ENCODE measurements at places on chromosomes 6 and 20.

DNA sequence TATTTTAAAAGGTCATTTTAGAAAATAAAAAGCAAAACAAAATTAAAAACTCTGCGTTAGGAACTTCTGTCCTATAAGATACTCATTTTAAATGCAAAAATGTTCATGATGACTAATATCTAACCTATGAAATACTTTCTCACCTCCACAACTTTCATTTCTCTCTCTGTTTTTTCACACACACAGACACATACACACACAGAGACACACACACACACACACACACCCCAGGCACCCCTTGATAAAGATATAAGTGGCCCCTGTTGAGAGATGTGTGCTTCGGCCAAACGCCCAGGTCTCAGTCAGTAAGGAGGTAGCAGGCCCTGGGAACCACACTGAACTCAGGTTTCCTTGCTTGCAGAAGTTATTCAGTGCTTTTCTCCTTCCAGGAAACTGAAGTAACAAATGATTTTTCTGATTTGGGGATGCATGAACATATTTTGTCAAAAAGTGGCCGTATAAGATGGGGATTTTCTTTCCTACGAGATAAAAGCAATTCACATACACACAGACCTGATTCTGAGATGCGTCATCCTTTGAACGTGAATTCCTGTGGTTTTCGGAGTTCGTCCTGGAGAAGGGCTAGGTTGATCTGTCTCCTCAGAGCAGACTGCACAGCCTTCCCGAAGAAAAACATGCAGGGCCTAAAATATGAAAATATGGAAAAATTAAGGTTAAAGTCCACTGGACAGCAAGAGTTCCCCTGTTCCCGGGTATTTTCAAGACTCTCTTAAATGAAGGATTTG is 306.8 kb upstream of the FOXQ1 start:
- DNase-seq: no peak

DNA sequence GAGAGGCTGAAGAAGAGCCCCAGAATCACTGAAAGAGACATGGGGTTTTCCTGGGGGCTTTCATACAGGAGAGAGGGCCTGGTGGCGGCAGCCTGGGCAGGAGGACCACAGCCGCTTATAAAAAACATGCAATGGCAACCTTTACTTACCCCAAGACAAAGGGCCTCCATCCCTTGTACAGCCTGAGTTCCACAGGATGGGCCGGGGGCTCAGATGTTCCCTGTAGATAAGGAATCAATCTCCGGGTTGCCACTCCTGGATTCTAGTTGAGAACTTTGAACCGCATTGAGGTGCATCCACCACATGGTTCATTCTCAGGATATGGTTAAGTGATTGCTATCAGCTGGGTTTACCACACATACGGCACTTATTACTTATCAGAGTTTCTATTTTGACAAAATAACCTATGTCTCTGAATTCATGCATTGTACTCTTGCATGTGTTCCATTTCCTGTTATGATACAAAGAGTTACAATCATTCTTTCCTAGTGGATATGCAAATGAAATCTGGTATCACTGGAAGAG is 677.6 kb downstream of the KIF16B start:
- DNase-seq: no peak

DNA sequence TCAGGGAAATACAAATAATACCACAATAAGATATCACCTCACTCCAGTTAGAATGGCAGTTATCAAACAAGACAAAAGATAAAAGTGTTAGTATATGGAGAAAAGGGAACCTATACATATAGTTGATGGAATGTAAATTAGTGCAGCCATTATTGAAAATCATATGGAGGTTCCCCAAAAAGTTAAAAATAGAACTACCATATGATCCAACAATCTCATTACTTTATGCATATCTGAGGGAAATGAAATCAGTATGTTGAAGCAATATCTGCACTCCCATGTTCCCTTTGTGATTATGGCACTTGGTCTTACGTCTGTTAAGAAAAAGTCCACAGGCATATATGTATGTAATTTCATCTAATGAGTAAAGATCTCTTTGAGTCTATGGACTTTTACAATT is 96.9 kb downstream of the STXBP5 start:
- DNase-seq: no peak

DNA sequence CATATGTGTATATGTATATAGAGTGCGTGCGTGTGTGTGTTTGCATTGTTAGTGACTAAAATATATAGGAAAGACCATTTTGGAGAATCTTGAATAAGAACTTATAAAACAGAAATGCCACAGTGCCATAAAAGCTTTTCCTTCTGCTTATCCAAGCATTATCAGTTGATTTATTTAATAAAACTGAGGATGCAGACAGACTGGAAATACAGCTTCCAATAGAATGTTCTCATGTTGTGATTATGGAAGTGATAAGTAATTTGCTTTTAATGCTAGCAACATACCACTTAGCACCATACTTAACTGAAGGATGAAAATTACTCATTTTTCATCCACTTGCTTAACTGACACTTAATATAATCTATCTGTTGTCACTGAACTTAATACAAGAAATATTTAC is 820.1 kb downstream of the TFAP2A start:
- DNase-seq: no peak

DNA sequence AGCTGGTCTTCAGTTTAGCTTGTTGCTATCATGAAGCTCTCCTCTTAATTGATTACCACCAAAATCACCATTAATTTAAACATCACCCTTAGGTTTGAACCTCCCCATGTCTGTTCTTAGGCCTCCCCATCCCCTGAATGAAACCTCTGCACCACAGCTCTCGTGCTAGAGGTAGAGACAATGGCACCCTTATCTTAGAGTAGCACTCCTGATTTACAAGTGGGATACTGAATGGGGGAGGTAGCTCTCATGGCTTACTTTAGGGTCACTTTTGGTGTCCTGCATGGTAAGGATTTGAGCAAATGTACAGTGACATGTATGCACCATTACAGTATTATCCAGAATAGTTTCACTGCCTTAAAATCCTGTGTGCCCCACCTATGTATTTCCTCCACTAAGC is 115.6 kb upstream of the ADTRP start:
- DNase-seq: no peak

DNA sequence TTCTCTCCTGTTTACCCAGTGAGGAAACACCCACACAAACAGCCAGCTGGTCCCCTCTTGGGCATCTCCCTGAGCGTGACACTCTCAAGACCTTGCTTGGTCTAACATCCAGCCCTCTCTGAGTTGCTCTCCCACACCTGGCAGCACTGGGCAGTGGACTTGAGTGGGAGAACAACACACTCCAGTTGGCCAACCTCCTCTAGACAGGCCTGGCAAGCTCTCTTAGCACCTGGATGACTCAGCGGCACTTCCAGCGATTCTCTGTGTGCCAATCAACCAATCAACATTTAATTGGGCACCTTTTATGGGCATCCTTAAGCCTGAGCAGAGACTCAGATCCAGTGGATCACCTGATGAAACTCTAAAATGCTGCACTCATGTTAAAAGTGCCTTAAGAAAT is 76.6 kb upstream of the QKI start:
- DNase-seq: no peak

DNA sequence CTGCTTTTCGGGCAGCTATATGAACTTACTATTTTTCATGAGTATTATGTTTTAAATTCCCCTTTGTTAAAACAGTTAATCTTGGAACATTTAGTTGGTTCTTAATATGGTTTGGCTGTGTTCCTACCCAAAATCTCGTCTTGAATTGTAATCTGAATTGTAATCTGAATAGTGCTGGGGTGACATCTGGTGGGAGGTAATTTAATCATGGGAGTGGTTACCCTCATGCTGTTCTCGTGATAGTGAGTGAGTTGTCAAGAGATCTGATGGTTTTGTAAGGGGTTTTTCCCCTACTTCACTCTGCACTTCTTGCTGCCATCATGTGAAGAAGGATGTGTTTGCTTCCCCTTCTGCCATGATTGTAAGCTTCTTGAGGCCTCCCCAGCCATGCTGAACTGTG is 305.4 kb upstream of the MAP3K7 start:
- DNase-seq: no peak

DNA sequence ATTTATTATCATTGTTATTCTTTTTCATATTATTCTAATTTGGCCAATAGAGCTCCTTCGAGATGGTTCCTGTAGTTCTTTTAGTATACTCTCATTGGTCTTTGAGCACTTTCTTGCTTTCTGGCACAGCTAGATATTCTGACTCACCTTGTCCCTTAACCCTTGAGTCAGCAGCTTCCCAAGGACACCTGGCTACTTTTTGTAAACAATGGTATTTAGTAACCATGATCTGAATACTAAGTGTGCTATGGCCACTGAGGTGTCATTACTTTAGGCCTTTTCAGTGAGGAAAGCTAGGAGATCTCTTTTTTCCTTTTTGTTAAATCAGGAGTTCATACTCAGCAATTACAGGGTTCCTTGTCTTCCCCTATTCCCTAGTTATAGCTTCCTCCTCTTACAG is 126.5 kb upstream of the CITED2 start:
- DNase-seq: no peak

- DNase-seq: no peak
Measured at GRCh38 chr6:24053057-24053456, 73.0 kb upstream of the NRSN1 start.

GRCh38 chr6:143592335-143592734 is 80.8 kb upstream of the FUCA2 start:
- no peak for DNase-seq

DNA sequence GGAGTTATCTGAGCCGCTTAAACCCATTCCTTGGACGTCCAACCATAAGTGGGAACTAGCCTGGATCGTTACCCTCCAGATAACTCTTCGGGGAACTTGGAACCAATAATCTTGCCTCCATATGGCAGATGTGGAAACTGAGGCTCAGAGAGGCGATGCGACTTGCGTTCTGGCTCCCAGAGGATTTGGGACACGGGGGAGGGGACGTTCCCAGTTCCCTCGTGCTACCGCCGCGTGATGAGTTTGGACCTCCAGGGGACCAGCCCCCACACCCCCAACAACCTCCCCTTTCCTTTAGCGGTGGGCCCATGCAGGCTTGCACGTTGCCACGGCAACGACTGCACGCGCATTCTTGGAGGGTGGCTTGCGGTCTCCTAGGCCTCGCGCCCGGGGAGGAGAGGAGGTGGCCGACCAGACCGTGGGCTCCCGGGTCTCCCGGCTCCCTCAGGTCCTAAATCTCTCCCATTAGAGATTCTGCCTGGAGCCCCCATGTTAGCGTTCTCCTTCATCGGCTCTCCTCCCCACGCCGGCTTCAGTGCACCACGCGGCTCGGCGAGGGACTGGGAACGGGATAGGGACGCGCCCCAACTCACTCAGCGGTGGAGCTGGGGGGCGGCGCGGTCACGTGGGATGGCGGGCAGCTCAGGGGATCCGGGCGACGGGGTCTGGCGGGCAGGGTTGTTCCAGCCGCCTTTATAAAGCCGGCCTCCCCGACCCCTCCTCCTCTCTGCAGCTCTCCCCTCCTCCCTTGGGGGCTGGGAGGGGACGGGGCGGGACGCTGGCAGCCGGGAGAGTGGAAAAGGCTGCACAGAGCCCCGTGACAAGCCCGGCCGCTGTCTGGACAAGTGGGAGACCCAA is at the start of gene PLTP:
TSS of gene PLTP (minus strand) at position 670 of the 858 bp plus-strand sequence. CDS start 703 bp downstream, outside the sequence.
- peak; percentile 77 for DNase-seq

DNA sequence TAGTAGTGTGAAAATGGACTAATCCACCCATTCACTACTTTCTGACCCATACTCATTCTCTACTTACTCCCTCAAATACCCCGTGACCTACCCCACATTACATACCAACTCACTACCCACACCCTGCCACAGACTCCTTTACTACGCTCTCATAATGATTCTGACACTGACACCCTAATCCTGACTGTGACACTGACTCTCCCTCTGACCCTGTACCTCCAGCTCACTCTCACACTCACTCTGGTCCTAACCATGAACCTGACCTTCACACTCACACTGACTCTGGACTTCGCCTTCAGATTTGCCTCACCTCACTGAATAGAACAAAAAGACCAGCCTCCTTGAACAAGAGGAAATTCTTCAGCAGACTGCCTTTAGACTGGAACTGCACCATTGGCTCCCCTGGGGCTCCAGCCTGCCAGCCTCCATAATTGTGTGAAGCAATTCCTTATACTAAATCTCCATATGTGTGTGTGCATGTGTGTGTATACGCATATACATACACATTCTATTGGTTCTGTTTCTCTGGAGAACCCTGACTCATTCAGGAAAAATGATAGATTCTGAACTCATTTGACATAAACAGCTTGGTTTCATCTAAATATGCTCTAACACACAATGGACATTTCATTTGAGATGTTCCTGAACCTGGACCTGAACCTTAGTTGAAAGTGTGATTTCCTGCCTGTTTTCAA is 10.5 kb upstream of the ZNF343 start:
- no peak for DNase-seq

DNA sequence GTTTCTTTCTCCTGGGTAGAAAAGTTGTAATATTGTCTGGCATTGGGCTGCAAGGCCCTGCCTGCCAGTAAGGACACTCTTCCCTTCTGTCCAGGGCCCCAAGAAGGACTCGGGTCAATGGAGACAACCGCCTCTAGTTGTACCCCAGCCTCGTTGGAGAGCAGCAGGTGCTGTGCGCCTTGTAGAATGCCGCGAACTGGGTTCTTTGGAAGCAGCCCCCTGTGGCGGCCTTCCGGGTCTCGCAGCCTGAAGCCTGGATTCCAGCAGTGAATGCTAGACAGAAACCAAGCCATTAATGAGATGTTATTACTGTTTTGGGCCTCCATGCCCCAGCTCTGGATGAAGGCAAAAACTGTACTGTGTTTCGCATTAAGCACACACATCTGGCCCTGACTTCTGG is 37.0 kb downstream of the PLCG1 start:
- DNase-seq: no peak

- DNase-seq: no peak
Measured at GRCh38 chr20:54174457-54175175, 830 bp upstream of the CYP24A1 start.

- DNase-seq: no peak
Measured at GRCh38 chr6:121201105-121201504, 133.2 kb downstream of the TBC1D32 start.

- no peak for DNase-seq
Measured at GRCh38 chr6:149924206-149924932, 1.4 kb upstream of the RAET1G start.

DNA sequence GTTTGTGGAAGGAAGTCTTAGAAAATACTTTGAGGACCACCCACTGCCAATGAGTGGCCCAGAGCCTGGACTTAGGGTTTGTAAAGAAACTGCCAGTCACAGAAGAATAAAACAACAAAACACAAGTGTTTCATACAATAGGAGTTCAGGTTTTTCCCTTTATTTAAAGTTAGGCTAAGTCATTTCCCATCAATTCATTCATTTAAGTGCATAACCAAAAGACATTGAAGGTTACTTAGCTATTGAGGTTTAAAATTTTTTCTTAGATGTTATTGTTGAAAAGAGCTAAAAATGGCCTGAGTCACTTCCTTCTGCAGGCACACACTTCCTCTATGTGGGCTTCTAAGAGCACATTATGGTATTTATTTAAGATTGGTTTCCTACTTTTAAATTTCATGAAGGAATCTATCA is 54.2 kb downstream of the ARMC2 start:
- no peak for DNase-seq

DNA sequence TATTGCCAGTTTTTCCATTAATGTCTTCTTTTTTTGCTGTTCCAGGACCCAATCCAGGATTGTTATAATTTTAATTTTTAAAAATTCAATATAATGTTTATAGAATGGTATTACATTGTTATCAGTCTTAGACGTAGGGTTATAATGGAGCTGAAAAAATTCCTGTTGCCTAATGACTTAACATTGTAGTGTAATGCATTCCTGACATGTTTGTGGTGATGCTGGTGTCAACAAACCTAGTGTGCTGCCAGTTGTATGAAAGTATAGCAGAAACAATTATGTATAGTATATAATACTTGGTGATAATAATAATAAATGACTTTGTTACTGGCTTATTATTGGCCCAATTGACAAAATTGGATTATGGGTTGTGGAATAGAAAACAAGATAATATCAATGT is 30.4 kb downstream of the KIZ start:
- no peak for DNase-seq

Data from right lobe of liver (tissue), 6 donors.